Activated T-helper 2 cell treated with anti-CD3 and anti-CD28 coated beads, Interferon-gamma antibody, Interleukin-2, Interleukin-4, amounts not matched to agents 10 μg/mL and 5 μg/mL and 100 μg/mL, durations not matched to agents 14 hours and 24 hours and 36 hours (primary cell): ENCODE measurements at places on chromosomes 1 and 21. TPM values are rescaled to one million over a fixed set of nuclear protein-coding genes. Genes with fewer than 3 reads are reported as not detected.

DNA sequence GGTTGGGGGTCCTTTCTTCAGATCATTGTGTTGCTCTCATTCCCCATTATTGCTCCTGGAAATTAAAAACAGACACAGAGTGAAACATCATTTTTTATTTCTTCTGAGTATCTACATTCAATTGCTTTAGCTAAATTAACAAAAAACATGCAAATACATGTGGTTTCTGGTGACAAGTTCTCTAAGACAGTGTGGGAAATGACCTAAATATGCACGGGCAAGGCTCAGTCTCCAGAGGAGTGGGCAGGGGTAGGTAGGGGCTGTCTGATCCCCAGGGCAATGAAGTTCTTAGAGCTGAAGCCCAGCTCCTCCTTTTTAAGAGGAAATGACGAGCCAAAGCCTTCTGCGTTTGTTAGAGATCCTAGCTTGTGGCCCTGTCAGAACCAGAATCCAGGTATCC, 4.5 kb downstream of the LEFTY2 start:
- DNase-seq = no peak

Gene GADD45A
- 30.3 and 33.5 TPM in 2 replicates for total RNA-seq

DNA sequence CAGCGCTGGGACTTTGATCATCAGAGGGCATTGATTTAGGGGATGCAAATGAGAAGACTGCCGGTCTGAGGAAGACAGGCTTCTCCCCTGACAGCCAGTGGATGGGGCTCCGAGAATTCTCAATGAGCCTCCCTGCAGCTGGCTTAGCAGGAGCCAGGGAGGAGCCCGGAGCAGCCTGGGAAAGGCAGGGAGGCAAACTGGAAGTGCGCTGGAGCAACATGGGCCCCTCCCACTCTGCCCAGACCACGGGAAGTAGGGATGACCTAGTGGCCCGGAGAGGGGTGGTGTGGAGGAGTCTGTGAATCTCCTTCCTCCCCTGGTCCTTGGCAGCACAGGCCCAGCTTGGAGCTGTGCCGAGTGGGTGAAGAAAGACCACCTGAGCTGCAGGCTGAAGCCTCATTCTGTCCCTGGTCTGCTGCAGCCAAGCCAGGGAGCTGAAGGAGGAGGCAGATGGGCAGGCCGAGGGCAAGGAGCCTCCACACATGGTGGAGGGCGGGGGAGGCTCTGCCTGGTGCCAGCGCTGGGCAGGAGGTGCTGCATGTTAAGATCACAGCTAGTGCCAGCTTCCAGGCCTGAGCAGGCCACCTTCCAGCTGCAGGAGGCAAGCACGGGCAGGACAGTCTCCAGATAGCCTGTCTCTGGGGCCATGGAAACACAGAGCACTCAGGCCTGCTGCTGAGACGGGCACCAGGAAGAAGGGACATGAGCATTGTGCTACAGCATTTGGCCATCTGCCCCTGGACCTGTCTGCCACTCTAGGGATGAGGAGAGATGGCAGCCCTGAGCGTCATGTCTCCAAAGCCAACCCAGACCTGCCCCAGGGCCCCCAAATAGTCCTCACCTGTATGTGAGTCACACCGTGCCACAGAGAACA, 12.2 kb upstream of the CLSTN1 start:
- DNase-seq = no peak

Gene IVL
- not detected in 2 replicates for total RNA-seq

Gene CAPZA1
- 260 and 269 TPM in 2 replicates for total RNA-seq

DNA sequence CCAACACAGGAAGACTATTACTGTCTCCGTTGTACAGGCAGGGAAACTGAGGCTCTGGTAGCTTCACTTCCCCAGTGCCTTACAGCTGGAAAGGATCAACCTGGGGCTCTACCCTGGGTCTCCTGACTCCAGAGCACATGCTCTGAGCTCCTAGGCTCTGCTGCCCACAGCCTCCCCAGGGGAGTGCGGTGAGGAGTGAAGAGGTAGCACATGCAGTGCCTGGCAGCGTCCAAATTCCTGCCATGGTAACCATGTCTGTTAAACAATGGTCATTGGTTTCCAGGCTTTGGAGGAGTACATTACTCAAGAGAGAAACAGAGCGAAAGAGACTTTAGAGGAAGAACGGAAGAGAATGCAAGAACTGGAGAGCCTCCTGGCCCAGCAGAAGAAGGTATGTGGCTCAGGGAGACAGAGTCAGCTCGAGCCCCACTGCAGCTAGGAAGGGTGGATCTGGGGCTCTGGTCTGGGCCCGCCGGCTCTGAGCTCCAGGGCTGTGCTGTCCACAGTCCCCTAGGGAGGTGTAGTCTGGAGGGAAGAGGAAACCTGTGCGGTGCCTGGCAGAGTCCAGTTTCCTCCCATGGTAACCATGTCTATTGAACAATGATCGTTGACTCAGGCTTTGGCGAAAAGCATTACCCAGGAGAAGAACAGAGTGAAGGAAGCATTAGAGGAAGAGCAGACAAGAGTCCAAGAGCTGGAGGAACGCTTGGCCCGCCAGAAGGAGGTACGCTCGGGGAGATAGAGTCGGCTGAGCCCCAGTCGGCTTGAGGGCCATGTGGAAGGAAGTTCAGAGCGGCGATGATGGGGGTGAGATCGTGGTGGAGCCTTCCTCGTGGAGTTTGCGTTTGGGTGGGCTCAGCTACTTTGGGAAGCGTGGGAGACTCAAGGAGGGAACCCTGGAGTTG, 64.6 kb upstream of the EFHD2 start:
- no peak for DNase-seq

DNA sequence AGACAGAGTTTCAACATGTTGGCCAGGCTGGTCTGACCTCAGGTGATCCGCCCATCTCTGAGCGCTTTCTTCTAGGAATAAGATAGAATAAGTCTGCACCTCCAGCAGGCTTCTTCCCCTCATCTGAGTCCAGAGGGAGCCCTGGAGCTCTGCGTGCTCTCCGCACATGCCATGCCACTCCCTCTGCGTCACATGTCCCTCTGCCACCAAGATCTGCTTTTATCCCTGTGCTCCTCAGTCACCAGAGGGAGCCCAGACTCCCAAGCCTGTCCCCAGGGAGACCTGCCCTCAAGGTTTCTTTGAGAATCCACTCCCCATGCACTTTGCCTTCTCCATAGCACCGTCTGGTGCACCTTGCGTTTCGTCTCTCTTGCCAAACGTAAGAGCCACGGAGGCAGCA, 213.0 kb downstream of the CAMTA1 start:
- DNase-seq = no peak

GRCh38 chr1:952603-953002, 6.5 kb downstream of the NOC2L start:
- no peak for DNase-seq

- DNase-seq = no peak
Measured at GRCh38 chr1:206633708-206634121, 1.6 kb upstream of the DYRK3 start.

DNA sequence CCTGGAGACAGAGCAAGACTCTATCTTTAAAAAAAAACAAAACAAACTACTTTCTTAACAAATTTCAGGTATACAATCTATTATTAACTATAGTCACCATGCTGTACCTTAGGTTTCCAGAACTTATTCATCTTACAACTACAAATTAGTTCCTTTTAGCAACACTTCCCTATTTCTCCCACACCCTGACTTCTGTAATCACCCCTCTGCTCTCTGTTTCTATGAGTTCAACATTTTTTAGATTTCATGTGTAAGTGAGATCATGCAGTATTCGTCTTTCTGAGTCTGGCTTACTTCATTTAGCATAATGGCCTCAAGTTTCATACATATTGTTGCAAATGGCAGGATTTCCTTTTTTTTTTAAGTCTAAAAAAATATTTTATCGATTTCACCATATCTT, 77.9 kb upstream of the LPGAT1 start:
- no peak for DNase-seq

Gene FALEC
- total RNA-seq = 0.37 and 1.9 TPM in 2 replicates

Gene ATP5PB
- 294 and 308 TPM in 2 replicates for total RNA-seq

DNA sequence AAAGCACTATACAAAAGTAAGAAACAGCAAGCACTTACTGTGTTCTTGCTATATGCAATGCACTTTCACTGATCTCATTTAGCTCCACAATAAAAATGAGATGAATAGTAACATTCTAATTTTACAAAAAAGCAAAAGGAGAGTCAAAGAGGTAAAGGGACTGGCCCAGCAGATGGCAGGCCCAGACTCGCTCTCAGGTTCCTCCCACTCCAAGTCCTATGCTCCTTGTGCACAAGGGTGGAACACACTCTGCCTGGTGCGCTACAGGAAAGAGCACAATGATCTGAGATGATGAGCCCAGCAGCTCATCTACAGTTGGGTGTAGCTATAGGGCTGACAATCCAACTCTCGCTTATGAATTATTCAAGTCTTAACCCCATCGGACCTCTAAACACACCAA, 94.1 kb upstream of the LYST start:
- no peak for DNase-seq

- no peak for DNase-seq
Measured at GRCh38 chr1:230705289-230706019, 8.5 kb downstream of the AGT start.

Gene ETV3L
- not detected in 2 replicates for total RNA-seq

Gene FAM72A
- 28.2 and 29.5 TPM in 2 replicates for total RNA-seq

Gene MSH4
- total RNA-seq = 0.60 and 0.62 TPM in 2 replicates
